ENCODE measurements at places on chromosomes 7 and 10. TPM values are rescaled to one million over a fixed set of nuclear protein-coding genes. Genes with fewer than 3 reads are reported as not detected.

Gene PTF1A
- not detected for total RNA-seq

Gene SERPINE1
- 2.1 TPM for total RNA-seq

Gene LIPF
- not detected for total RNA-seq

Gene HTR5A
- not detected for total RNA-seq

Gene PDE6C
- not detected for total RNA-seq

Gene DCLRE1C
- 4.7 TPM for total RNA-seq

Gene ESYT2
- 38.1 TPM for total RNA-seq

Gene FKBP6
- under 0.01 TPM for total RNA-seq

Gene ITGA8
- total RNA-seq, result 9.4 TPM
